NT2/D1 (cell line): ENCODE measurements at places on chromosomes 16 and 17.

DNA sequence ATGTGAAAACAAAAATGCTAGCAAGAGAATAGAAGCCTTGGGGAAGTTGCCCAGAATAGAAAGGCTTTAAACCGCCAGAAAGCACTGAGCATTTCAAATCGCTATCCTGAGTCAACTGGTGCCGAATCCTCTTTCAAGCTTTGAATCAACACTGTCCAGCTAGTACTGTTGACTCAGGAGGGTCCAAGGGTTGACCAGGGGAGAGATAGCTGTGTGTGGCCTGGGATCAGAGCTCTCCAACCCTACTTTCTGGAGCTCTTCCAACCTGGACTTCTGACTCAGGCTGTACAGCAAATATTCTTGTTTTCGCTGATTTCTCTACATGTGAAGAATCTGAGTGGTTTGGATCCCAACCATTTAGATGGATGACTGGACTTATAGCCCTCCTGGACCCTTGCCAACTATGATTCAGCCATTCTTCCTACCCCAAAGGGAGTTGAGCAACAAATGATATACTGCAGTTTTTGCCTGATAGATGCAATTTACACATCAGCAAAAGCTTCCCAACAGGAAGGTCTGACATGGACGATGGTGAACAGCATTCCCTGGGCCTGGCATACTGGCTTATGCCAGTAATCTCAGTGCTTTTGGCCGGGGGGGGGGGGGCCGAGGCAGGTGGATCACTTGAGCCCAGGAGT is 154.0 kb upstream of the SDK2 start:
- no peak for DNase-seq

- no peak for DNase-seq
Observed at GRCh38 chr16:65200156-65200773, 78.4 kb upstream of the CDH11 start.

DNA sequence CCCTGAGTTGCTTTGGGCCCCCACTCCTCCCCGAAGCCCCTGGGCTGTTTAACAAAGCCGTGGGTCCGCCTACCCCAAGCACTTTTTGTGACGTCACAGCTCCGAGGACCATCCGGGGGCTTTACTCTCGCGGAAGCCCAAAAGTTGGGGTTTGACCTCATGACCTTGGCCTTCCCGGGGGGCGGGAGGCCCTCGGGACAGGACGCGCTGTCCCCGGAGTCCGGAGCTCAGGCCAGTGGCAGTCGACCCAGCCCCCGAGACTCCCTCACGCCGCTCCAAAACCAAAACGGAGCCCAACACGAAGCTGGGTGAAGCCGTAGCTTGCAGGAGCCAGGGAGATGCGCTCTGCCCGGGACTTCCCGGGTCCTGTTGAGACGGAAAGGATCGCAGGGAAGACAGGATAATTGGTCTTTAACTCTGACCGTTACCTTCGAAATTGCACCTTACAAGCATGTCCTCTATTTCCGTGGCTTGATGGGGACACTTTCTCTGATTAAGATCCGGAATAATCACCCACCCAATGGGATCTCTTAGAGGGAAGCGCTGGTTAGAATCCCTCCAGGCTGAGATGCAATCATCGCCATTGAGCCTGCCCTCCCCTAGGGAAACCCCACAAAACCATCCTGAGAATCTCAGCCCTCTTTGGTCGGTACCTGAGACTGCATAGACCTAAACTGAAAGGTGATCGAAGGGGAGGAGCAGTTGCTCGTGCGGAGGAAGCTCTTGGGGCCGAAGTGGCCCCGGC is 4.9 kb upstream of the SOX9 start:
- no peak for DNase-seq

GRCh38 chr16:79571903-79572535 is 28.5 kb downstream of the MAF start:
- no peak for DNase-seq

DNA sequence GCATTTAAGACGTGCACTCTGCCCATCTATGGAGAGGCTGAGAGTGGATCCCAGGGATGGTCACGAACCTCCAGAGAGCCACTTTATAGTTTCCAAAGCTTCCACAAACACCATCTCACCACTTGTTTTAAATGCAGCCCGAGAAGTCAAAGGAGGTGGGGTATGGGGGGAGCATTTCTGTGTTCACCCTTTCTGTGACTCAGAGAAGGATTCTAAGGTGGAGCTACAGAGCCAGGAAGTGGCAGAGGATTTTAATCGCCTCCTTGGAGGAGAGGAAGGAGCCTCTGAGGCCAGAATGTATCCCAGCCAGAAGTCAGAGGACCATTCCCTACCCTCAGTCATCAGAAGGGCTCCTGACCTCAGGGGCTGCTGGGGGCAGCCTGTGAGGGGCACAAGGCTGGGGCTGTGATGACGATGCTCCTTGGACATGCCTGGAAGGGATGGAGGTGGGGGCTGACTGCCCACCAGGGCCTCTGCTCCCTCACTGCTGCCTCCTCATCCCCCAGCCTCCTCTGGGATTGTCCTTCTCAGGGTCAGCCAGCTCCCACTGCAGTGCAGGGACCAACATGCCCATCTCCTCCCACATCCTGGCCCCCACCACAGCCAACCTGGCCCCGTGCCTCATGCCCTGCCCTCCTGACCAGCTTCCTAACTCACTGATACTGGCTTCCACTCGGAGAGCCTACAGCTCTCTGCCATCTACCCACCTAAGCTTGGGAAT is 2.8 kb downstream of the XYLT2 start:
- DNase-seq: no peak

- DNase-seq: no peak
Observed at GRCh38 chr16:52557236-52557635, 10.3 kb upstream of the TOX3 start.
